ENCODE measurements at places on chromosomes 13 and 19.
A peak's percentile ranks its signal among the peaks of the same experiment; 100 is the strongest.

- H3K27me3 ChIP-seq, result no peaks in the 10 kb centered on the region
- peaks cover 11% of the 10 kb centered on the region for H3K4me1 ChIP-seq
- DNase-seq, result peak; percentile 54
Measured at GRCh38 chr19:48815870-48816501, 5.2 kb upstream of the BCAT2 start.

DNA sequence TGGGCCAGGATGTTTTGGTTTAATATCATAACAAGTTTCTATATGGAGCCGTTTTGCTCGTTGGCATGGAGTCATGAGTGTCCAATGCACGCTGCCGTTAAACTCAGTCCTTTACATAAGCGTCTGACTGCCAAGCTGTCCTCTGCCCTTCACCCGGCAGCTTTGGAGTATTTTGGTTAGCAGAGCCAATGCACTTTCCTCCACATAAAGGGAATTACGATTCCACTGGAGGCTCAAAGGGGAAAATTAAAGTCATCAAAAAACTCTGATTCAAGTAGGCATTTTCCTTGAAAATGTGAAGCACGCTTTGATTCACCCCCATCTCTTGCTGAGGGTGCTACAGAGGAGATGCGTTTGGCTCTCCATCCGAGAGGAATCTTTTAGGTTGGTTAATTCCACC is 144.4 kb upstream of the ARGLU1 start:
- no peaks in the 10 kb centered on the region for H3K4me1 ChIP-seq
- H3K36me3 ChIP-seq, result no peaks in the 10 kb centered on the region
- no peak overlapping the region for H3K4me3 ChIP-seq
- no peak overlapping the region for H3K27ac ChIP-seq
- no peak for DNase-seq
- H3K27me3 ChIP-seq, result no peaks in the 10 kb centered on the region

DNA sequence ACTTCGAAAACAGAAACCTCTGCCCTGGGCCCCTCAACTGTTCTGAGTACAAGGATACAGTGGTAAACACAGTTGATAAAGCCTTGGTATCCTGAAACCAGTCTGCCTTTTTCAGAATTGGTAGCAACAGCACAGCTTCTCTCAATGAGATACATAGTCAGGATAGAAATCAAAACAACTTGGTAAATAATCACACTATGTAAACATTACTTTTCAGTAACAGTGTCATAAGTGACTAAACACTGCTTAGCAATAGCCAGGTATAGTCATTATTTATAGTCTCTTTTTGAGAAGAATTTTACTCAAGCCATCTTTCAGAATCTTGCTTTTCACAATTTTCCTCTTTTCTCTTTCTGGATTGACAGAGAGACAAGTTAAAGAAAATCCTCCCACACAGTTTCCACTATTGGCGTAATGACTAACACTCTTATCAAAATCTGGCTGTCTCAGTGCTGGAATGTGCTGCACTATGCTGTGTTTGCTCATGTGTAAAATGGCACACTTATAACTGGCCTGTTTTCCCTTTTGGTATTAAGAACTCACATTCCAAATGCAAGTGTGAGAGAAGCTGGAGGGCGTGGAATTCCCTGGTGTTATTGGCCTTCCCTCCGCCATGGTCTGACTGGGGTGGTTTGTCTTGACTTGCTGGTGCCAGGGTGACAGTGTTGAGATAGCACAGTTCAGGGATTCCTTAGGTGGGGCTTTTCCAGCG is 368.8 kb downstream of the TDRD3 start:
- no peak overlapping the region for H3K4me3 ChIP-seq
- peaks cover 11% of the 10 kb centered on the region for H3K4me1 ChIP-seq
- no peak for DNase-seq
- peak overlapping the region; percentile 68 for H3K27ac ChIP-seq

- no peak overlapping the region for H3K4me3 ChIP-seq
- no peaks in the 10 kb centered on the region for H3K36me3 ChIP-seq
- no peak for DNase-seq
- no peak overlapping the region for H3K27ac ChIP-seq
- peaks cover 22% of the 10 kb centered on the region for H3K4me1 ChIP-seq
Measured at GRCh38 chr13:29918845-29919244, 68.4 kb upstream of the UBL3 start.

DNA sequence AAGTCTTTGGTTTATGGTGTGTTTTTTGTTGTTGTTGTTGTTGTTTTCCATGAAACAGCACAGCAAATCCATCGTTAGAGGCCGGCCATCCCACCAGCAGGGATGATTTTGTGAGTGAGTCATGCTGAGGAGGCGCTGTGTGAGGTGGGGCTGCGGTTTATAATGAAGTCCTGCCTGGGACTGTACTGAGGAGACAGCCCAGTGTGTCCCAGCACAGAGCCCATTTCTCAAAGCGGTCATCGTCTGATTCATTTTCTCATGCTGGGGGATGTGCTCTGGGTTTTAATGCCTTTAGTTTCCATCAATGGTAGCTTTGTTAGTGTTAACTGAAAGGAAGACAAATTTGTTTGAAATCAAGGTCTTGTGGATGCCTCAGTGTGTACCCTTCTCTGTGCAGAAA is 129.3 kb upstream of the SERP2 start:
- no peak for DNase-seq
- H3K27me3 ChIP-seq, result no peaks in the 10 kb centered on the region
- peaks cover 22% of the 10 kb centered on the region for H3K4me1 ChIP-seq
- no peak overlapping the region for H3K27ac ChIP-seq
- no peaks in the 10 kb centered on the region for H3K36me3 ChIP-seq
- H3K4me3 ChIP-seq, result no peak overlapping the region

DNA sequence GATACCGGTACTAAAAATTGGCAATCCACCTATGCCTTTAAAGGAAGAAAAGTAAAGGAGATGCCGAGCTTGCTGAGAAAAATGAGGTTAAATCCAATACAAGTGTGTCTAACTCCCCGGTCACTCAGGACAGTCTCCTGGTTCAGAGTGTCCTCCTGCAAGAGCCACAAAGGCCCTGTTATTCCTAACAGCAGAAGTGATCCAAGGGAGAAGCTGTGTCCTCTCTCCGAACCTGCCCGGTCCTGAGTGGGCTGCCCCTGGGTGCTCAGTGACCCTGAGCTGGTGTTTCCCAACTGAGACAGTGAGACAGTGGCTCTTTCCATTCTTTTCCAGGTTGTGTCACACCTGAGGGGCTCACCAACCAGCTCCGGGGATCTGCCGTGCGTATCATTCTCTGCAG is 4.8 kb downstream of the GJB6 start:
- H3K4me3 ChIP-seq, result no peak overlapping the region
- no peak overlapping the region for H3K27ac ChIP-seq
- peaks cover 3% of the 10 kb centered on the region for H3K27me3 ChIP-seq
- H3K36me3 ChIP-seq, result no peaks in the 10 kb centered on the region

DNA sequence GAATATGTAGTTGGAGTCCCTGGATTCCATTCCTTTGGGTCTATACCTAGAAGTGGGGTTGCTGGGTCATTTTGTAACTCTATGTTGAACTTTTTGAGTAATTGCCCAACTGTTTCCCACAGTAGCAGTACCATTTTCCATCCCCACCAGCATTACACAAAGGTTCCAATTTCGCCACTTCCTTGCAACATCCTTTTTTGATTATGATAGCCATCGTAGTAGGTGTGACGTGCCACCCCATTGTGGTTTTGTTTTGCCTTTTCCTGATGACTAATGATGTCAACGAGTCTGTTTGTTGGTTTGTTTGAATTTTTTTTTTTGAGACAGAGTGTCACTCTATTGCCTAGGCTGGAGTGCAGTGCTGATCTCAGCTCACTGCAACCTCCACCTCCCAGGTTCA is 3.3 kb upstream of the PEX11G start:
- H3K4me1 ChIP-seq, result peaks cover 4% of the 10 kb centered on the region
- H3K27me3 ChIP-seq, result no peaks in the 10 kb centered on the region
- H3K4me3 ChIP-seq, result no peak overlapping the region

DNA sequence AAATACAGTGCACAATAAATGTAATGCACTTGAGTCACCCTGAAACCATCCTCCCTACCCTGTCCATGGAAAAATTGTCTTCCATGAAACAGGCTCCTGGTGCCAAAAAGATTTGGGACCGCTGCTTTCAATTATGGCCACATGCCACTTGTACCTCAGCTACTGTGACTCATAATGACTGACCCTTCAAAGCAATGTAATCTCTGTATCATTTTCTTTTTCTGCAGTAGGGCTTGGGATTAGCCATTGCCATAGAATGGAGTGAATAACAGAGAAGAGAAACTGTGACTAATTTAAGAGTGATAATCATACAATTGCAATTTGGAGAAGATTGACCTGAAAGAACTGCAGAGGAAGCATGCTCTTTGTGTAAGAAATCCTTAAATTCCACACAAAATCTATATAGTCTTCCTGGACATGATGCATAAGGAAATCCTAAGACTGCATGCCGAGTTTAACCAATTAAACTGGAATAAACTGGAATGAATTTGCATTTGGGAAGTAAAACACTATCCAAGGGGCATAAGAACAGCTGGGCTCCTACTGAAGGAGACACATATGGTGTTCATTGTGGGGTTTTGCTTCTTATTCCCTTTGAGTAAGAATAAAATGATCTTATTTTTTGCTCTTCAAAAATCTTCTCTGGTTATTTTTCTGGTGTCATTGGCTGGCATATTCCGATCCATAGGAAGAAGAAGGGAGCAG is 59.5 kb upstream of the SLC7A1 start:
- no peak for DNase-seq
- H3K4me3 ChIP-seq, result no peak overlapping the region
- no peaks in the 10 kb centered on the region for H3K36me3 ChIP-seq

GRCh38 chr13:30697996-30698401 is 37.3 kb upstream of the ALOX5AP start:
- no peak overlapping the region for H3K27ac ChIP-seq
- no peaks in the 10 kb centered on the region for H3K4me1 ChIP-seq
- no peak for DNase-seq

- peaks cover 16% of the 10 kb centered on the region for H3K4me1 ChIP-seq
- H3K27ac ChIP-seq, result no peak overlapping the region
- no peaks in the 10 kb centered on the region for H3K36me3 ChIP-seq
- no peak for DNase-seq
- H3K4me3 ChIP-seq, result no peak overlapping the region
Measured at GRCh38 chr13:33224686-33225085, 60.9 kb downstream of the STARD13 start.

DNA sequence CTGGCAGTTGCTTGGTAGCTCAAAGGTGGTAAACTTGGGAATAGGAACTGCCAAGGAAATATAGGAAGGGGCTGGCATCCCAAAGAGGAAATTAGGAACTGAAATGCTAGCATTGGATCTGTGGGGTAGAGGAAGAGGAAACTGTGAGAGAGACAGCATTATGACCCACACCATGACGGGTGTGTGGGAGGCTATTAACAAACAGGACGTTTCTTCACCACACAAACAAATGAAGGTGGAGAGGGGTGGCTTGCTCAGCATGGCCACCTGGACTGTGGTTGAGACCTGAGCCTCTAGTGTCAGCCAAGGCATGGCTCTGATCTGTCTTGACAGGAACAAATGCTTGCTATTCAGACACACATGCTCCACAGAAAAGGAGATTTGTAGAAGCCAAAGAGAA is 178.2 kb downstream of the B3GLCT start:
- H3K36me3 ChIP-seq, result no peaks in the 10 kb centered on the region
- no peak overlapping the region for H3K27ac ChIP-seq

- H3K36me3 ChIP-seq, result 0 out of 2 replicates have a peak, but pooled peaks cover 2% of the 10 kb centered on the region
- H3K27me3 ChIP-seq, result no peaks in the 10 kb centered on the region
- DNase-seq, result no peak
- H3K4me3 ChIP-seq, result no peak overlapping the region
- no peak overlapping the region for H3K27ac ChIP-seq
Measured at GRCh38 chr13:49655906-49656305, 27.6 kb downstream of the ARL11 start.

DNA sequence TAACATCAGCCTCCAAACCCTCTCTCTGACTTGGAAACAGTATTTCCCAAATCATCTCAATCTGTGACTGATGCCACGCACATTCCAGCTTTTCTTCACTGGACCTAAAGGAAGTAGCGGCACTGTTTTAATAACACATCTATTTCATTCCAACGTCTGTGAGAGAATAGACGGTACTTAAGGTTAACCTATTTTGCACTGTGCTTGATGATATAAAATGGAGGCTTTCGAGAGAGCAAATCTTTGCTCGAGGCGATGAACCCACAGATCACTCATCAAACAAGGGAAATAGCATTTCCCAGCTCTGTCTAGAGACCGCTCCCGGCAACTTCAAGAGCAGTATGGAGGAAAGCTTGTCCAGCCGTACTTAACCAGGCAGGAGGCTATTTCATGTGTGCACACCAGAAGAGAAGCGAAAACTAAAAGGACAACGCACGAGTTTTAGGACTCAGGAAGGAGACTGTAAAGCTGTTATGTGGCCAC is 2.9 kb downstream of the UBL3 start:
- no peaks in the 10 kb centered on the region for H3K27me3 ChIP-seq
- H3K4me1 ChIP-seq, result peaks cover 43% of the 10 kb centered on the region
- no peaks in the 10 kb centered on the region for H3K36me3 ChIP-seq
- peak overlapping the region; percentile 33 for H3K4me3 ChIP-seq
- H3K27ac ChIP-seq, result peak overlapping the region; percentile 96
- peak; percentile 31 for DNase-seq

DNA sequence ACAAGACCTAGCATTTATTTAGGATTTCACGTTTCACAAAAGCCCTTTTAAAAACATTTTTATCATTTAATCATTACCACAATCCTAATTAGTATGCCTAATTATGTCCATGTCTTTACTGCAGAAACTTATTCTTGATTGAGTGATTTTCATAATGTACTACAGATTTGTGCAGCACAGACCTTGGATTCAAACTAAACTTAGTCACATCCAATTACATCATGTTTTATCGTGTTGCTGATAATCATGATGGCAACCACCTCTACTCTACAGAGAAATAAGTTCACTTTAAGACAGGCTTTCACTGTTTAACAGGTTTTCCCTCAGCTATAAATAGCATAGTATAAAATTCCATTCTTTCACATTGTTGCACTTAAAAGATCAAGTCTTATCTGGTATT is 240.9 kb upstream of the RFC3 start:
- H3K27me3 ChIP-seq, result no peaks in the 10 kb centered on the region
- DNase-seq, result no peak
- no peak overlapping the region for H3K4me3 ChIP-seq
- no peak overlapping the region for H3K27ac ChIP-seq
- no peaks in the 10 kb centered on the region for H3K4me1 ChIP-seq

Measured in Caco-2 (cell line).